Iris pigment epithelial cell (primary cell): ENCODE measurements at places on chromosomes 16 and 17.
A peak's percentile ranks its signal among the peaks of the same experiment; 100 is the strongest.

GRCh38 chr16:57017251-57017650 lies 27.9 kb downstream of the NLRC5 start:
- DNase-seq = peak; percentile 35

DNA sequence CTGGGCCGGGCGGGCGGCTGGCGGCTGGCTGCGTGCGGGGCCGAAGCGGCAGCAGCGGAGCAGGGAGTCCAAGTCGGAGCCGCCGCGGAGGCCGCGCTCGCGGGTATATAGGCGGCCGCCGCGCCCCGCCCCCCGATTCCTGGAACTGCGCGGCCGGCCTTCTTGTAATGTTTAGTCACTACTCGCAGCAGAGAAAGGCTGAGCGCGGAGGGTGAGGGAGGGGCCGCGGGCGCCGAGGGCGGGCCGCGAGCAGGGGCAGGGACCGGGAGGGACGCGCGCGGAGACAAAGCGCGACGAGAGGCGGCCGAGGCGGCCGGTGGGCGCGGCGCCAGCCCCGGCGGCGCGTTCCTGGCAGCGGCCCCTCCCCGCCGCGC lies at the start of gene SOCS3:
TSS of gene SOCS3 (minus strand) at position 81 of the 374 bp plus-strand sequence. CDS start 982 bp downstream, outside the sequence.
- DNase-seq = peak; percentile 97

DNA sequence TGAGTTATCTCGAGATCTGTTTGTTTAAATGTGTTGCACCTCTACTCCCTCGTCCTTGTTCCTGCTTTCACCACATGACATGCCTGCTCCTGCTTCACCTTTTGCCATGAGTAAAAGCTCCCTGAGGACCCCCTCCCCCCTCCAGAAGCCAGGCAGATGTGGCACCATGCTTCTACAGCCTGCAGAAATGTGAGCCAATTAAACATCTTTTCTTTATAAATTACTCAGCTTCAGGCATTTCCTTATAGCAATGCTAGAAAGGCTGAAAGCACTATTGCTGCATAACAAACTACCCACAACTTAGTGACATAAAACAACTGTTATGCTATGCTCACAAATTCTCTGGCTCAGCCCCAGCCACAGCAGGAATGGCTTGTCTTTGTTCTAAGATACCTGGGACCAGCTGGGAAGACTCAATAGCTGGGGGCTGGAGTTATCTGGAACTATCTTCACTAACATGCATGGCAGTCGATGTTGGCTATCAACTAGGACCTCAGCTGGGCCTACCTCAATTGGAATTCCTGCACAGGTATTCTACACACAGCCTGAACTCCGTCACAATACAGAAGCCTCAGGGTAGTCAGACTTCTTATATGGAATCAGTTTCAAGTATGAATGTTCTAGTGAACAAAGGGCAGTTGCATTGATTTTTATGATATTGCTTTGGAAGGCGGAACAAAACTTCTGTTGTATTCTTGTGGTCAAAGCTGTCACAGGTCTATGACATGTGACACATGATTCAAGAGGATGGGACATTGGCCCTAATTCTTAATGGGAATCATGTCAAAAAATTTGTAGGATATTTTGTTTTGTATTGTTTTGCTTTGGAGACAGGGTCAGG lies 186.0 kb upstream of the PIRT start:
- no peak for DNase-seq

DNA sequence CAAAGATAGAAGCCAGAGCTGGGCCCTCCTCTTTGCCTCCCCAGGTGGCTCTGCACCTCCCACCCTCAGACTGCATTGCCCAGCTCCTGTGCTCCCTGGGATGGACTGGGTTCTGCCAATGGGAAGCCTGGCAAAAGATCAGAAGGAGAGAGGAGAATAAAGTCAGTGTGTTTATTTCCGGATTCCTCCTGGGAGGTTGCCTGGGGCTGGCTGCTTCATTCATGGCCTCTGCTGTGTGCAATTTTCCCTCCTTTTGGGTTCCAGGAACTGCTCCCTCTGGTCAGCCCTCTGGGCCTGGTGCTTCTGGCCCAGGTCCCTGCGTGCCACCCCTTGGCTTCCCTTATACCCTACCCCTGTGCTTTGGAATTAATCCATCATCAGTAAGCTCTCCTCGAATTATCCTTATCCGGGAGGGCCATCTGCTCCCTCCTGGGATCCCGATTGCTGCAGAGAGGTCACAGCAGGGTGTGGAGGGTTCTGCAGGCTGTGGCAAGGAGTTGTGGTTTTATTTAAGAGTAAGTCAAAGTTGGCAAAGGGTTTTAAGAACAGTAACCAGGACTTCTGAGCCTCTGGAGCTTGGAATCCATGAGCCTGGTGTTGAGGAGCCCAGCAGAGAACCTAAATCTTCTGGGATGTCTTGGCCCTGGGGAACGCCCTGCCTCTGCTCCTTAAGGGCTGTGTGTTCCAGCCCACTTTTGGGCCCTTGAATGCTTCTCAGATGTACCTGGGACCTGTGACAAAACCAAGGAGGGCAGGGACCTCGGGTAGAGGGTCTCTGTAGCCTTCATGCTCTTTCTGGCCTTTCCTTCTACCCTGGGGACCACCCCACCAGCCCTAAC lies 8.2 kb upstream of the MMP2 start:
- DNase-seq = no peak

DNA sequence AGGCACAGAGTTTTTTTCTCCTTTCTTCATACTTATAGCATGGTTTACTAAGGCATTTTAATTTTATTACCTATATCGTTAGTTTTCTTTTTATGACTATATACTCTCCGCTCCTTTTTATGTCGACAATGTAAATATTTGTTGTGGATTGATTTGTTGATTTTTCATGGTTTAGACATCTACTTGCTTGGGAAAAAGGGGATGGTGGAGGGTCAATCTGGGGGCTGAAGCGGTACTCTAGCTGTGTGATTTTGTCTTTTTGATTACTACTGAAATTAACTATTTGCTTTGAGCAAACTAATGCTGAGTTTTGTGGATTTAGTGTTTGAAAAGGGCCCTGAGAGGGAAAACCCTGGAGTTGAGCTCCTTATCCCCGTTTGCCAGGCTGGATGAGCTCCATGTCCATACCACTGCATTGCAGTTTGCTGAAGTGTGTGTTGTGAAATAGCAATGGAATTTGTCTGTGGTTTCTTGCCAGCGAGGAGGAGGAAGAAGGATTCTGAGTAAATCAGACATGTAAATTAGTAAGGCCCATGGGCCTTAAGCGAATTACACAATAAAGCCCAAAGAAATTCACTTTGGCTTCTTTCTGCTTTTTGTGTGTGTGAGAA lies 72.0 kb downstream of the FTO start:
- peak; percentile 94 for DNase-seq

GRCh38 chr16:13913374-13914292 lies 6.3 kb upstream of the ERCC4 start:
- DNase-seq = no peak

DNA sequence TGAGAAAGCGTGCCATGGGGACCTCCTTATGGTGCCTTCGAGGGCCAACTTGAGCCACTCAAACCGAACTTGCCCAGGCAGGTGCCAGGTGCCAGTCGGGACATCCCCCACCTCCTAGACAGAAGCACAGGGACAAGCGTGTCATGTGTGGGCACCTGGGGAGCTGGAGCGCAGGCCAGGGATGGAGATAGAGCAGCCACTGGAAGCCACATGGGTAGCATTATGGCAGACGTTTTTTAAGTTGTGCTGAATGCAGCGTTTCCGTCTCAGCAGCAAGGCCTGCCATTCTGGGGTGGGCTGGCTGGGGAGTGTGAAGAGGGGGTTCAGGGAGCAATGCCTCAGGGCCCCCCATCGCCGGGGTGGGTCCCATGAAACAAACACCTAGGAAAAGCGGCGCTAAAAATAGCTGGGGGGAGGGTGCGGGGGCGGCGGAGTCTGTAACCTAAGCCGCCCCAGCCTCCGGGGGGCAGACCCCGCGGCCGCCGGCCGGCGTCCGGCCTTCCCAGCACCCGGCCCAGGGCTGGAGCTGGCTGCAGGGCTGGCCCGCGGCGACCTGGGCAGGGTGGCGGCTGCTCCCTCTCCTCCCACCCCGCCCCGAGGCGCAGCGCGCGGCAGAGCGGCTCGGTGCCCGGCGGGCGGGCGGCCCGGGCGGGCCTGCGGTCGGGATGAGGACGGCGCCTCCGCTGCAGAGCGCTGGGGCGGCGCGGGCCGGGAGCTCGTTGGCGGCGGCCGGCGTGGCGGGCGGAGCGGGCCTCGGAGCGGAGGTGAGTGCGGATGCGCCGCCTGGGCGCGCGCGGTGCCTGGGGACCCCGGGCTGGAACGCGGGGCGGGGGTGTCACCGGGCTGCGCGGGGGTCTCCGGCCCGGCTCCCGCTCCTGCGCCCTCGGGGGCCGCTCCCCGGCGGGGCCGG lies at the start of gene ZNF469:
TSS of gene ZNF469 (plus strand) at position 469 of the 910 bp plus-strand sequence. CDS start 44,512 bp downstream, outside the sequence.
- DNase-seq = peak; percentile 34

- DNase-seq = no peak
Measured at GRCh38 chr17:83062818-83063671, 16.4 kb upstream of the METRNL start.

DNA sequence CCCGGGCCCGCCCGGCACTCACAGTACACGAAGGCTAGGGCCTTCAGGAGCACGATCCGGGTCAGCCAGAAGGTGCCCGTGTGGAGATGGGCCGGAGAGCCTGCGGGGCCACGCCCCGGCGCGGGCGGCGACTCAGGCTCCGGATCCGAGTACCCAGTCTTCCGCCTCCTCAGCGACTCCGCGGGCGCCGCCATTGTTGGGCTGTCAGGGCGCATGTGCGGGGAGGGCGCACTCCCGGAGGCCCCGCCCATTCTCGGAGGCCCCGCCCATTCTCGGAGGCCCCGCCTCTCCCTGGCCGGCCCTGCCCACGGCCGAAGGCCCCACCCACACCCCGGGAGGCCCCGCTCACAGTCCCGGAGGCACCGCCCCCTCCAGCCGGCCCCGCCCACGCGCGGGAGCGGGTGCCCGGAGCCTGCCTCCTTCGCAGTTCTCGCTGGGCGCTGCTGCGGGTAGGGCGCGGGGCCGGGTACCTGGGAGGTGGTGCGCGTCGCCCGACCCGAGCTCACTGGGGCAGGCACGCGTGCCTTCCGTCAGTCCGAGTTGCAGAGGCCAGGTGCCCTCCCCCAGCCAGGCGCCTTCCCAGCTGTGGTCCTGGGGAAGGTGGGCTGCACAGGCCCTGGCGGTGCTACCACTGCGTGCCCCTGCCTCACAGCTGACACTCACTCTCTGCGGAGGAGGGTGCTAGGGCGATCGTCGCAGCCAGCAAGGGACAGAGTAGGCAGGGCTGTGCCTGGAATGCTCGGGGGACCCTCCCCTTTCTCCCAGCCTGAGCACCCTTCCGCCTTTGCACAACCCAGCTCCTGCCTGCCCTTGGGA lies at the start of gene LMF1:
TSS of gene LMF1 (minus strand) at position 219 of the 816 bp plus-strand sequence. CDS start at position 215, 4 bp downstream.
- DNase-seq = peak; percentile 87

DNA sequence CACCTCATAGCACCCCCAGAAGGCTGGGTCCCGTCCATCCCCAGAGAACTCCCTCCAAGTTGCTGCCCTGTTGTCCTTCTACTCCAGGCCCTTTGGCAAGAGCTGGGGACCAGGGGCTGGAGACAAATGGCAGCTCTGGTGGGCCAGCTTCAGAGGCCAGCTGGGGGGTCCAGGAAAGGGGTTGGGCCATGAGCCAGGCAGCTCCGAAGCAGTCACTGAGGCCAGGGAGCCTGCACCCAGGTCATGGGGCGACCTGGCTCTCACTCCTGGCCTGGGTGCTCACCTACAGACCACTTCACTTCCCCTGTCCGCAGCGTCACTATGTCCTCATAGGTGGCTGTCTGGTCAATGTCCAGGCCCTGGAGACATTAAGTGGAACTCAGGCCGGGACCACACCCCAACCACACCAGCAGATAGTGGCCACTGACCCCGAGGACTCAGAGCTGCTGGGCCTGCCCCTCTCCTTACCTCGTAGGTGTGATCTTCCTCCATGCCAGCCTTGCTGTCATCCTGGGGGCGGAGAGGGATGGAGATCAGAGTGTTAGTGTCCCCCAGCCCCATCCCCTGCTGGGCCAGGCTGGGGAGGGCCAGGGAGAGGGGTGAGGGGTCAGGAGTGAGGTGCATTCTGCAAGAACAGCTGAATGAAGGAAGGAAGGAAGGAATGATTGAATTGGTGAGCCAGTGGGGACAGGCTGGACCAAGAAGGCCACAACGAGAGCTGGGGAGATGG lies 3.0 kb downstream of the CD79B start:
- no peak for DNase-seq

GRCh38 chr16:69860233-69861231 lies 90.6 kb upstream of the CLEC18A start:
- DNase-seq = no peak

- no peak for DNase-seq
Measured at GRCh38 chr17:14482715-14483114, 181.8 kb downstream of the HS3ST3B1 start.

DNA sequence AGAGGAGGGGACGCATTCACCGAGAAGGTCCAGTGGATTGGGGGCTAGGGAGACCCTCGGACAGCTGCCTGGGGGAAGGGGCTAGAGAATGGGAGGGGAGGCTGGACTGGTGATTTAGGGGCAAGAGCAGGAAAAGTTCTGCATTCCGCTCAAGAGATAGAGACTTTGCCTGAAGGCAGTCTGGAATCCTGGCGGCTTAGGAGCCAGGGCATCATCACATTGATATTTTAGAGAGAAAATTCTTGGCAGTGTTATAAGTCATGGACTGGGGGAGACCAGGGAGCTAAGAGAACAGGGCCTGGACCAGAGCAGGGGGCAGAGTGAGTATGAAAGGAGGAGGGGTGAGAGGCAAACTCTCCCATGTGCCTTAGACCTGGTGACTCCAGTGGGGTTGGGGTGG lies 35.8 kb downstream of the MSI2 start:
- no peak for DNase-seq
